Endodermal cell (in vitro differentiated cells): ENCODE measurements at places on chromosomes 1 and 21.
A peak's percentile ranks its signal among the peaks of the same experiment; 100 is the strongest.

DNA sequence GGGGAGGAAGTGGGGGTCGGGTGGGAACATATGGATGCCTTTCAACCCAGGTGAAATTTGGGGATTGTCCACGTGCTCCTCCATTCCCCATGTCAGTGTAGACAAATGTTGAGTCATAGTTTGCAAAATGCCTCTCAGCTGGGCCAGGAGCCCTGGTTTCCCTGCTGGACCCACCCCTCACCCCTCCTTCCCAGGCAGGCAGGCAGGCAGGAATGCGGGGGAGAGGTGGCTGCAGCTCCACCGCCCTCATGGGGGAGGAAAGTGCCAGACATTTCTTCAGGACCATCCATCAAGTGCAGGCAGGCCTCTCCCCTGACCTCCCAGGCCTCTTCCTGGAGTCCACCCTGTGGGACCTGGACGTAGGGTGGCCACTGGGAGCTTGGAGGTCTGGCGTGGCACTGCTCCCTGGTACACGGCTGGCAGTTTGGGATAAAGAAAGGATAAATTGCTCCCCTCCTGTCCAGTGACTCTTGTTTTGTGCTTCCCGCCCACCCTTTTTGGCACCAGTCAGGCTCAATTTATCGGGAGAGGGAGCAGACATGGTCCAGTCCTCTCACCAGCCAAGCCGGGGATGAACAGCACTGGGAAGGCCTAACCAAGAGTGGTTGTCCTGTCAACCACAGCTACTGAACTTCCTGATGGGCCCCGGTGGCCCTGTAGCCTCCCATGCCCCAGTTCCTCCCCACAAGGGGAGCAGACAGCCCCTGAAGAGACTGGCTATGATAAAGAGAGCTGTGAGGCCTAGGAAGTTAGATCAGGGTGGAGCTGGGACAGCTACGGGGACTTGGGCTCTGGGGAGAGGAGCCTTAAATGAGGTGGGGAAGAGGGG, 18.9 kb downstream of the NPR1 start:
- no peaks in the 10 kb centered on the region for H3K36me3 ChIP-seq
- peaks cover 10% of the 10 kb centered on the region for H3K4me1 ChIP-seq
- peak overlapping the region; percentile 93 for H3K27ac ChIP-seq
- H3K4me3 ChIP-seq, result no peak overlapping the region
- DNase-seq, result peak; percentile 91
- no peaks in the 10 kb centered on the region for H3K27me3 ChIP-seq

GRCh38 chr1:67831850-67832513, 1.3 kb downstream of the GNG12 start:
- H3K27ac ChIP-seq, result no peak overlapping the region
- H3K4me3 ChIP-seq, result peak overlapping the region; percentile 93
- H3K27me3 ChIP-seq, result peaks cover 46% of the 10 kb centered on the region

DNA sequence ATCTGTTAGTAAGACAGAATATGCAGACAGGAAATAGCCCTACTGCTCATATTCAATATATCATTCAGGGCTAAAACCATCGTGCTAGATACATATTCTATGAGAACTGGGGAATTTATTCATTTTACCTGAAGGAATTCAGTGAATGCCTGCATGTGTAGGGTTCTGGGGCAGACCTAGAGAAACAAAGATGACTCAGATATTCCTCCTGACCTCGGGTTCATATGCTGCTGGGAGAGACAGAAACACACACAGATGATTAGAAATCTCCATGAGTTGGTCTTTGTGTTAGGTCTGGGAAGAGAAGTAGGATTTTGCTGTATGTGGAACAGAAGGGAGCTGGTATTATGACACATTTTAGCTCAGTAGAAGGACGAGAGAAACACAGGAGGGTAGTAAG, 176.5 kb upstream of the ST6GALNAC5 start:
- no peak overlapping the region for H3K4me3 ChIP-seq
- no peaks in the 10 kb centered on the region for H3K36me3 ChIP-seq
- DNase-seq, result no peak

DNA sequence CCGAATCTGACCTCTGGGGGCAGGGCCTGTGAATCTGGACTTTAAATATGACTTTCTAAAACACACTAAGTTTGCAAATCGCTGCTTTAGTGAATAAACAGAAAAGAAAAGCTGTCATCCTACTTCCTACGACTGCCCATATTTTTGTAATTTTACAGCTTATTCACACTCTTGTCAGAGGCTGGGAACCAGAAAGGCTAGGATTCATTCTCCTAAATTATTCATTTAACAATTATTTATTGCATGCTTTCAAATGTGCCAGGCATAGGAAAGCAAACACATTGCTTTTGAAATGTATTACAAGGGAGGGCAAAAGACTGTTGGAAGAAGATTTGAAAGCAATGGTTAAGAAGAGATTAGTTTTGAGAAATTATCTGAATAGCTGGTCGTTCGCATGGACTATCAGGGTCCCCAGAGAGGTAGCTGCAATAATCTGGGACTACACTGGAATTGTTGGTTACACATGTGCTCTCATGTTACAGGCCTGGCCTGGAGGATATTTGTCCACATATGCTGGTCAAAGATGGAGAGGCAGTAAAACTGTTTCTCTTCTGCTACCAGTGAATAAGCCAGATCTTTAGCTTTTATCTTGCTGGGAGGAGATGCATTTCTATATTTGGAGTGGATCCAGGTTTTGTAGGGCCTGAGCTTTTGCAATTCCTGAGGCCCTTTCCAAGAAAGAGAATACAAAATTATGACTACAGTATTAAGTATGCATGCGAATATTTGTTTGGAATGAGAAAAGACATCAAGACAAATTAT, 29.6 kb upstream of the SFPQ start:
- H3K4me3 ChIP-seq, result no peak overlapping the region
- no peaks in the 10 kb centered on the region for H3K27me3 ChIP-seq
- no peaks in the 10 kb centered on the region for H3K4me1 ChIP-seq
- no peak for DNase-seq

GRCh38 chr1:48772211-48772610, 4.5 kb downstream of the BEND5 start:
- no peaks in the 10 kb centered on the region for H3K36me3 ChIP-seq
- H3K27ac ChIP-seq, result no peak overlapping the region
- H3K4me1 ChIP-seq, result peaks cover 5% of the 10 kb centered on the region
- H3K27me3 ChIP-seq, result no peaks in the 10 kb centered on the region

DNA sequence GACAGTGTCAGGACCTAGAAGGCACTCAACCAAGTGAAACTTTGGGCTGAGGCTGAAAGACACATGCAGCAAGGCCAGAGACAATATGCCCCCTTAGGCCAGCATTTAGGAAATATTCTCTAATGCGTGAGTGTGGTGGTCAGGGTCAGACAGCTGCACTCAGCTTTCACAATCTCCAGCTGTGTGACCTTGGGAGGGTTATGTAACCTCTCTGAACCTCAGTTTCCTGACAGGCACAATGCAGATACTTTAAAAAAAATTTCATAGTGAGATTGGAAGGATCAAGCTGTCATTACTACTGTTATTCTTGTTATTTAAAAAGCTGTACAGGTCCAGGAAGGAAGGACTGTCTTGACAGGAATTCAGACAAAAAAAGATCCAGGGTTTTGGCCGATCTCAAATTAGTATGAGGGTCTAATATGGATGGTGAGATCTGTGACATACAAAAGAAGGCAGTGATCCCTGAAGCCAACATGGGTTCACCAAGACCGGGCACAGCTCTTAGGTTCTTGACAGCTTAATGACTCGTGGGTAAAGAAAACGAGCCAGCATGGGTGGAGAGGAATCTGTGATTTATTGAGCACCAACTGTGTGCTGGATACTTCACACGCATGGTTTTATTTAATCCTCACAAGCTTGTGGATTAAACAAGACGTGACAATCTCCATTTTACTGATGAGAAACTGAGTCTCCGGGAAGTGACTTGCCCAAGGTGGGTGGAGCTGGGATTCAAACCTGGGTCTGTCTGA, 54.6 kb upstream of the POU3F1 start:
- no peak overlapping the region for H3K4me3 ChIP-seq
- no peak overlapping the region for H3K27ac ChIP-seq
- H3K4me1 ChIP-seq, result no peaks in the 10 kb centered on the region
- DNase-seq, result no peak
- H3K27me3 ChIP-seq, result no peaks in the 10 kb centered on the region
- no peaks in the 10 kb centered on the region for H3K36me3 ChIP-seq

DNA sequence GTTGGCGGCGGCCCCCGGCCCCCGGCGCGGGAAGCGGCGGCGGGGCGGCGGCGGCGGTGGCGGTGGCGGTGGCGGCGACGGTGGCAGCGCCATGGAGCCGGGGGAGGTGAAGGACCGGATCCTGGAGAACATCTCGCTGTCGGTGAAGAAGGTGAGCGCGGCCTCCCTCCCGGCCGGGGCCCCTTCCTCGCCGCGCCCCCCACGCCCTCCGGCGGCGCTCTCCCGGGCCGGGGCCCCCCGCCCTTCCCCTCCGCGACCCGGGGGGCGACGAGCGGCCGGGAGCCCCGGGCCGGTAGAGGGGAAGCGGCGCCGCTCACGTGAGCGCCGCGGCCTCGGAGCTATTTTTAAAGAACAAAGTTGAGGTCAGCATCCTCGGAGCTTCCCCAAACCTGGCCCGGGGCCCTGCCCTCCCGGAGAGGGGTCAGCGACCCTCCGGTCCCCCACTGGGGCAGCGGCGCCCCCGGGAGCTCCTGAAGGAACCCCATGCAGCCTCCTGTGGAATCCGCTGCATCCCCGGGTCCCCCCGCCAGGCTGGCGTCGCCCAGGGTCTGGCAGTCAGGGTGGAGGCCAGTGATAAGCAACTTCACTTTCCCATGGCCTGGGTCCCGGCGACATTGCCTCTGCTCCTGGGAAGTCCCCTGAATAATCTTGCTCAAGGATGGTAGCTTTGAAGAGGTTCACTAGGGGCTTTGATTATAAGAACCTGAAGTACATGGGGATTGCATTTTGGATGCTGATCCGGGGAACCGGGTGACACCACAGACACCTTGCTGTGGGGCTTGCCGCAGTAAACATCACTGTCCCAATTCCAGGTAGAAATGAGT, 560 bp downstream of the PLEKHM2 start:
- peaks cover 3% of the 10 kb centered on the region for H3K4me1 ChIP-seq
- H3K27ac ChIP-seq, result peak overlapping the region; percentile 32
- no peaks in the 10 kb centered on the region for H3K27me3 ChIP-seq
- H3K36me3 ChIP-seq, result peaks cover 10% of the 10 kb centered on the region
- DNase-seq, result peak; percentile 81

GRCh38 chr1:221777431-221778072, 35.7 kb upstream of the DUSP10 start:
- DNase-seq, result no peak
- no peak overlapping the region for H3K4me3 ChIP-seq
- no peaks in the 10 kb centered on the region for H3K36me3 ChIP-seq
- no peak overlapping the region for H3K27ac ChIP-seq
- H3K4me1 ChIP-seq, result peaks cover 4% of the 10 kb centered on the region
- H3K27me3 ChIP-seq, result peaks cover 82% of the 10 kb centered on the region

GRCh38 chr1:167524651-167525050, 6.3 kb upstream of the CD247 start:
- H3K27me3 ChIP-seq, result no peaks in the 10 kb centered on the region
- H3K4me1 ChIP-seq, result peaks cover 4% of the 10 kb centered on the region
- no peak for DNase-seq
- H3K27ac ChIP-seq, result no peak overlapping the region
- no peaks in the 10 kb centered on the region for H3K36me3 ChIP-seq
- H3K4me3 ChIP-seq, result no peak overlapping the region

DNA sequence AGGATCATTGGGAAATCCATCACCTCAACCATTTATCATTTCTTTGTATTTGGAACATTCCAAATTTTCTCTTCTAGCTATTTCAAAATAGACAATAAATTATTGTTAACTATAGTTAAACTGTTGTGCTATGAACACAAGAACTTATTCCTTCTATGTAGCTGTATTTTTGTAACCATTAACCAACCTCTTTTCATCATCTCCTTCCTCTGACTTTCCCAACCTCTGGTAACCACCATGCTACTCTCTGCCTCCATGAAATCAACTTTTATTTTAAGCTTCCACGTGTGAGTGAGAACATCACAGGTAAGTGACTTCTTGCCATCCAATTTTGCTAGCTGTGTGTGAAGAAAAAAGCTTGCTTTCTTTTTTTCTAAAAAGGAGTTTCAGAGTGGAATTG, 418 bp downstream of the IFI44L start:
- no peak for DNase-seq
- H3K4me3 ChIP-seq, result no peak overlapping the region
- H3K4me1 ChIP-seq, result no peaks in the 10 kb centered on the region

DNA sequence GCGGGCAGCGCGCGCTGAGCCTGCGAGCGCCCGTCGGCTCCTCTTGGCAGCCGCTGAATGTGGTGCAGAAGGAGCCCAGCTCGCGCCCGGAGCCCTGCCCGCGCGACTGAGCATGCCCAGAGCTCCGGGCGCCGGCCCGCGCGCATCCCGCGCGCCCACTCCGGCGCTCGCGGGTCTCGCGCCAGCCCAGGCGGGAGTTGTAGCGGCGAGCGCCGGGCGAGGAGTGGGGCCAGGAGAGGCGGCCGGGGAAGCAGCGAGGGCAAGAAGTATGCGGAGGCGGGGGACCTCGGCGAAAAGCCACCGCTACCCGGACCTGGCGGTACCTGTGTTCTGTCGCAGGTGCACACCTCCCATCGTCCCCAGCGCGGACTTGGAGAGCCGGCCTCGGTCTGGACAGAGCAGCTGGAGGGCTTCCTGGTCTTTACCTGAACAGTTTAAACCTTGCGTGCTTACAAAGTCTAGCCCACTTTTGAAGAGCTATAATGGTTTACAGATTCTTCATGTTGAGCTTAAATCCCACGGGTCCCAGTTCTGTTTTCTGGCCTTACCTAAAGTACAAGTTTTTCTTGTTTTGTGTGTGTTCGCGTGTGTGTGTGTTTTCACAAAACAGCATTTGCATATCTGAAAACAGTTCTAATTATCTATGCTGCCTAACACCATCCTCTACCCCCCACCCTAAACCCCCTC, at the start of gene DDAH1:
TSS of gene DDAH1 (minus strand) at position 61 of the 687 bp plus-strand sequence. CDS start 114 bp downstream, outside the sequence.
- H3K27ac ChIP-seq, result no peak within 1 kb of the TSS
- DNase-seq, result peak; percentile 86
- peaks cover 37% of the 10 kb centered on the region for H3K27me3 ChIP-seq
- H3K4me1 ChIP-seq, result no peaks in the 10 kb centered on the region
- no peaks in the 10 kb centered on the region for H3K36me3 ChIP-seq
- H3K4me3 ChIP-seq, result peak within 1 kb of the TSS; percentile 82

GRCh38 chr1:93601686-93602085, 80.0 kb downstream of the BCAR3 start:
- no peak overlapping the region for H3K27ac ChIP-seq
- peaks cover 58% of the 10 kb centered on the region for H3K36me3 ChIP-seq
- H3K27me3 ChIP-seq, result no peaks in the 10 kb centered on the region
- H3K4me3 ChIP-seq, result no peak overlapping the region
- peaks cover 4% of the 10 kb centered on the region for H3K4me1 ChIP-seq
- DNase-seq, result no peak

DNA sequence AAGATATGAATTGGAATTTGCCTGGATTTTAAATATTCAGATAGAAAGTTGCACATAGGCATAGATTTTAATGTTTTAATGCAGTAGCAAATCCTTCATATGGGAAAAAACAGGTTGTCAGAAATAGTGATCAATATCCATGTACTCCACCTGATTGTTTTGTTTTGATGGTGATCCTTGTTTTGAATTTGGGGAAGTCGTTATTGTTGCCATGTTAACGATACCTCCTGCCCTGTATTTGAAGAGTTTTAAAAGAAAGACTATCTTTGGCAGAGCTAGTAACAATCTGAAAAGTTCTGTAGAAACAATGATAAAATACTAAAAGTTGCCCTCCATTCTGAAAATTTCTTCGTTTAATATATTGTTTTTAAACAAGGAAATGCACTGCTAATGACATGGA, 1.1 kb downstream of the CEP350 start:
- peak overlapping the region; percentile 98 for H3K4me3 ChIP-seq
- H3K27ac ChIP-seq, result no peak overlapping the region
- no peak for DNase-seq
- H3K36me3 ChIP-seq, result no peaks in the 10 kb centered on the region
- H3K4me1 ChIP-seq, result no peaks in the 10 kb centered on the region
